ENCODE measurements at places on chromosomes 4 and X.
A peak's percentile ranks its signal among the peaks of the same experiment; 100 is the strongest.

- no peaks in the 10 kb centered on the region for H3K4me1 ChIP-seq
- no peak overlapping the region for H3K27ac ChIP-seq
- no peaks in the 10 kb centered on the region for H3K36me3 ChIP-seq
- H3K4me3 ChIP-seq, result no peak overlapping the region
- no peaks in the 10 kb centered on the region for H3K27me3 ChIP-seq
- no peak for DNase-seq
These were observed 50.5 kb downstream of the CWH43 start for GRCh38 chr4:49036528-49036927.

DNA sequence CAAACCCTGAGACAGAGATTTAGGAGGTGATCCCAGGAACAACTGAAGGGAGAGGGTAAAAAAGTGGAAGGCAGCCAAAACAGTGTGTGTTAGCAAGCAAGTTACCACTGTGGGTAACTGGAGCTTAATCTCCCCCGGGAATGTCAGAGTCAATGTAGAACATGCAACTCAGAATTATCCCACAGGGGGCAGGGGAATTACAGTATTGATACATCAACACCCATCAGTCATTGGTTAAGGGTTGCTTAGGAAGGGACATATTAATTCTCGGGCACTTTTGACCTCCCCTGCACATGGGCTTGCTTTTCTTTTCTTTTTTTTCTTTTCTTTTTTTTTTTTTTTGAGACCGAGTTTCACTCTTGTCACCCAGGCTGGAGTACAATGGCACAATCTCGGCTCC is 29.3 kb downstream of the CXorf58 start:
- H3K4me3 ChIP-seq, result no peak overlapping the region
- DNase-seq, result peak; percentile 13
- H3K4me1 ChIP-seq, result no peaks in the 10 kb centered on the region
- H3K27me3 ChIP-seq, result no peaks in the 10 kb centered on the region
- no peak overlapping the region for H3K27ac ChIP-seq

DNA sequence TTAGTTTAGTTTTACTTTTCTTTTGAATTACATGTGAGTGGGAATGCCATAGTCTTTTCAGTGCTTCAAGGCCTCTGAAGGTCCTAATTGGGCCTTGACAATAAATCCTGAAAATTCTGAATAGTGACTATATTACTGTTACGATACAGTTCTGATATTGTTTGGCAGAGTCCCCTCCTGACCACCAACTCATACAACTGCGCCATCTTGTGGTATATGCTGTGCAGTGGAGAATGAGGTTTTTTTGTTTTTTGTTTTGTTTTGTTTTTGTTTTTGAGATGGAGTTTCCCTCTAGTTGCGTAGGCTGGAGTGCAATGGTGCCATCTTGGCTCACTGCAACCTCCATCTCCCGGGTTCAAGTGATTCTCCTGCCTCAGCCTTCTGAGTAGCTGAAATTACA is 56.6 kb upstream of the CHRDL1 start:
- DNase-seq, result peak; percentile 37
- H3K27ac ChIP-seq, result no peak overlapping the region
- H3K4me3 ChIP-seq, result no peak overlapping the region
- no peaks in the 10 kb centered on the region for H3K36me3 ChIP-seq
- H3K4me1 ChIP-seq, result no peaks in the 10 kb centered on the region
- no peaks in the 10 kb centered on the region for H3K27me3 ChIP-seq

DNA sequence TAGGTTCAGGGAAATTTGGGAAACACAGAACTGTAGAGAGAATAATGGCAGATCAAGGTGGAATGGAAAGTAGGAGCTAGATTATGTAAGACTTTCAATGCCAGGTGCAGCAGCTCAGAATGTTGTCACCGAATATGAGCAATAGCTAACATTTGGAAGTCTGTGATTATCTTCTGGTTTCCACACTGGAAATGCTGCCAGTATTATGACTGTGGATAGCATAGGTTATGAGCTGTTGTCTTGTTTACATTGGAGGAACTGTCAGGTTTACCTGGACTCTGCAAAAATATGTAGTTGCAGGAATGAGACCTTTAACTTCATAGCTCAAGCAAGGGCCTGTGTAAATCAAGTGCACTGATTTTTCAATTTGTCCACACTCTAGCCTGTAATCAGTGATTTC is 26.0 kb upstream of the TAF9B start:
- H3K27me3 ChIP-seq, result no peaks in the 10 kb centered on the region
- DNase-seq, result no peak
- H3K4me3 ChIP-seq, result no peak overlapping the region
- no peaks in the 10 kb centered on the region for H3K36me3 ChIP-seq
- no peaks in the 10 kb centered on the region for H3K4me1 ChIP-seq
- no peak overlapping the region for H3K27ac ChIP-seq

DNA sequence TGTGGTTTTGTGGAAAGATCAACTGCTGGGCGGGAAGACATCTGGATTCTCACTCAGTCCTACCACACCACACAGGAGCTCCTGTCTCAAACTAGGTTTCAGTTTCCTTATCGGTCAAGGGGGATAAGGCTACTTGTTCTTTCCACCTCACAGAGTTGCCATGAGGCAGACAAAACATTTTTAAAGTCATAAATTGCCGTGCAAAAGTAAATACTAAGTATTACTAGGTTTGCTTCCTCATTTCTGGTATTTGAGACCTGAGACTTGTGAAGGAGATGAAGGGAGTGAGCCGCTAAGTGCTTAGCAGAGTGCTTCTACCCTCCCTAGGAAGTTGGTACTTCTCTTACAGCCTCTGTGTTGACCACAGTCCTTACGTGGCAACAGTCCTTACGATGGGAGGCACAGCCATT is 1.5 kb downstream of the LAP3 start:
- peaks cover 19% of the 10 kb centered on the region for H3K36me3 ChIP-seq
- H3K4me1 ChIP-seq, result peaks cover 3% of the 10 kb centered on the region
- no peaks in the 10 kb centered on the region for H3K27me3 ChIP-seq
- no peak for DNase-seq
- peak overlapping the region; percentile 86 for H3K4me3 ChIP-seq
- no peak overlapping the region for H3K27ac ChIP-seq

DNA sequence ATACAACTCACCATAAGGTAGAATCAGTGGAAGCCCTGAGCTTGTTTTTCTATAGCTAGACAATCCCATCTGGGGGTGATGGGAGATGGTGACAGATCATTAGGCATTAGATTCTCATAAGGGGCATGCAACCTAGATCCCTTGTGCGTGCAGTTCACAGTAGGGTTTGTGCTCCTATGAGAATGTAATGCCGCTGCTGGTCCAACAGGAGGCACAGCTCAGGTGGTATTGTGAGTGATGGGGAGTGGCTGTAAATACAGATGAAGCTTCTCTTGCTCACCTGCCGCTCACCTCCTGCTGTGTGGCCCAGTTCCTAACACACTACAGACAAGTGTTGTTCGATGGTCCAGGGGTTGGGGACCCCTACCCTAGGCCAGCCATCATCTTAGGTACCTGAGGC is 5.9 kb upstream of the GATB start:
- peak; percentile 40 for DNase-seq
- no peaks in the 10 kb centered on the region for H3K27me3 ChIP-seq
- H3K4me3 ChIP-seq, result no peak overlapping the region

Data from GM23338 (cell line).